CD8-positive, alpha-beta memory T cell (primary cell): ENCODE measurements at places on chromosomes 7 and 10. TPM values are rescaled to one million over a fixed set of nuclear protein-coding genes. Genes with fewer than 3 reads are reported as not detected.

- no peak for DNase-seq
Observed at GRCh38 chr7:135938563-135938962, 38.6 kb downstream of the MTPN start.

Gene FXYD4
- total RNA-seq, result not detected

GRCh38 chr7:40541336-40541735 is 406.5 kb downstream of the SUGCT start:
- no peak for DNase-seq

- no peak for DNase-seq
Observed at GRCh38 chr10:11993834-11994468, 48.7 kb downstream of the UPF2 start.

- no peak for DNase-seq
Observed at GRCh38 chr10:99979066-99979685, 30.6 kb downstream of the DNMBP start.

- DNase-seq, result no peak
Observed at GRCh38 chr7:112933598-112933997, 143.4 kb upstream of the TMEM168 start.

GRCh38 chr7:16838386-16838785 is 33.6 kb upstream of the AGR2 start:
- no peak for DNase-seq

DNA sequence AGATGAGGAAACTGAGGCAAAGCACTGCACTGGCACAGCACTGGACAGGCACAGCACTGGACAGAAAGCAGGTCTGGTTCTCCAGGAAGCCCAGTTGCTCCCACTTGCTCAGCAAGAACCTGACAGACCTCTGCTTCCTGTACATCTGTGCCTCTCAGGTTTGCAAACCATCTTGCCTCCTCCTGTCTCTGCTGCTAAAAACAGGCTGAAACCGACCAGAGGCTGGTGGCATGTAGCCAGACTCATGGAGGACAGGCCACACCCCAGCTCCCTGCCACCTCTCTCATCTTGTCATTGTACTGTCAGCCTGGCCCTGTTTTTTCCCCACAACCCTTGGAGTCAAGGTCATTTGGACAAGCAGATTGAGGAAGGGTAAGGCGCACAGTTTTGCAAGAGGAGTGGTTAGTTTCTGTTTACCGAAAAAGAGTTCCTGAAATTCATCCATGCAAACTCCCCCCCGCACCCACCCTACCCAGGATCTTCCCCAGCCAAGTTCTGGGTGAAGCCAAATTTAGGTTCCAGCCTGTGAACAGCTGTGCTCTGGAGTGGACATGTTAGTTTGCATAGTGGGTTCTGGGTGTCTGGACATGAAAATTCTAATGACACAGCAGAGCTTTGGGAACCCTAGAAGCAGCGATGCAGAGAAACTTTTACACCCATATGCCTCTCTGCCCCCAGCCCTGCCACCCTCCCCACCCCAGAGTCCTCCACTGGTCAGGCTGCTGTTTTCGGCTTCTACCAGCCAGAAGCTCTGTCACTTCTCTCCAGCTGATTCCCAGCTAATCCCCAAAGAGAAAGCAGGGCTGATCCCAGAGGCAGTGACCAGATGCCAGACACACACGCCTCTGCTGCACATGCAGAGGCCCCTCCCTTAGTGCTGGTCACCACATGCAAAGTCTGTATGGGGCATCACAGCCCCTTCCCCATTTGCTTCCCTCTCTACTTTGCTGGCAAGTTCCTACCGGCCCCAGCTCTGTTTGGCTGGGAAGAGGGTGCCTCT is 8.5 kb upstream of the C10orf105 start:
- peak; percentile 65 for DNase-seq

Gene CYP2C18
- 0.13 TPM for total RNA-seq

DNA sequence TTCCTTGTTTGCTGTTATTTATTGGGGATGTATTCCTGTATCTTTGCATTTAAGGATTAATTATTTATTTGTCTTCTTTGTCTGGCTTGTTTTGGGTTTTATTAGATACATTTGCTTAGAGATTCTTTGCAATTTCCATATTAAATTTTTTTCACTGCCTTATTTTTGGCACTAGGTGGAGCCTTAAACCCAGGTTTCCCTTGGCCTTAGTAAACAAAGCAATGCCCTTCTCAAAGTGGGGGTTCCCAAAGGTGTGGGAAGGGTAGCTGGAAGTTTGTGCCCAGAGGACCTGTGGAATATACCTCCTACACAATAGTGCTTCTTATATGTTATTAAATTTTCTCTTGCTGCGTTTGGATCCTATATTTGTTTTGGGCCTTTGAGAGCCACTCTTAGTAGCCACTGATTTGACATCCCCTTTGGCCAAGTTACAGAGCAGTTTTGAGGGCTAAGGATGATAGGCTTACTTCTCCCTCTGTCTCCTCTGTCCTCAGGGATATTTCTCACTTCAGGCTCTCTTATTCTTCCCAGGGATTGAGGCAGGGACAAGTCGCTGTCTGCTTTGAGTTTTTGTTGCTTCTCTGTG is 162.3 kb downstream of the ITGB1 start:
- no peak for DNase-seq

Gene TMEM270
- not detected for total RNA-seq

Gene ARHGAP22
- total RNA-seq, result not detected

GRCh38 chr7:155341463-155341983 is 43.8 kb downstream of the INSIG1 start:
- DNase-seq, result no peak

Gene ZNF277
- total RNA-seq, result 14.7 TPM

Gene ZNF365
- total RNA-seq, result 0.93 TPM

GRCh38 chr7:98949336-98950044 is 71.2 kb downstream of the TRRAP start:
- DNase-seq, result no peak

GRCh38 chr7:151706277-151707104 is 170.4 kb downstream of the PRKAG2 start:
- DNase-seq, result no peak

- no peak for DNase-seq
Observed at GRCh38 chr7:30164567-30164966, 29.8 kb downstream of the MTURN start.

Gene FANK1
- 0.44 TPM for total RNA-seq

GRCh38 chr10:71584902-71585563 is 134.5 kb downstream of the C10orf105 start:
- no peak for DNase-seq

Gene CLRN3
- total RNA-seq, result not detected

DNA sequence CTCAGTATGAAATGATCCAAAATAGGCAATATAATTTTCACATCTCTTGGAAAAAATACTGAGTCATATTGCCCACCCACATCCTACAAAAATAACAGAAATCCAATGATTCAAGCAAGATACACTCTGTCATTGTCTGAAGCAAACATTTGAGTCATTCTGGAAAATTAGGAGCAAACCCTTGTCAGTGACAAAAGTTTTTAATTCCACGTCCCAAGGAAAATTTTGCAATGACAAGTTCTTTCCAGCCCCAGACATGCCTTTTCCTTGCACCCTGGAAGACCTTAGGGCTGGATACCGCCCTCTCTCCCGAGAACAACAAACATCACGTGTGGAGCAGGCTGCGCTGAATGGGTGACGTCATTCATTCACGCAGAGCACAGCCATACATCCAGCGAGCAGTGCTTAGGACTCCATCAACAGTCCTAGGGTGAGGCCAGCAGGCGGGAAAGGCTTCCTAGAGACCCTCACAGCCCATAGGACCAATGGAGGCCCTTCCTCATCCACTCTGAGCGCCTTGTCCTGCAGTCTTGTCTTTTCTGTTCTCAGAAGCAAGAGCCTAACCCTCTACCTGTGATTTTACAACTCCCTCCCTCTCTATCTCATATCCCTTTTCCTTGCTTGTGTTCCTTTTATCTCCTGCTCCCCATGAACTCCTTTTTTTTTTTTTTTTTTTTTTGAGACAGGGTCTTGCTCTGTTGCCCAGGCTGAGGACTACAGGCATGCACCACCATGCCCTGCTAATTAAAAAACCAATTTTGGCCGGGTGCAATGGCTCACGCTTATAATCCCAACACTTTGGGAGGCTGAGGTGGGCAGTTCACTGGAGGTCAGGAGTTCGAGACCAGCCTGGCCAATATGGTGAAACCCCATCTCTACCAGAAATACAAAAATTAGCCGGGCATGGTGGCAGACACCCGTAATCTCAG is 23.5 kb upstream of the KDM7A start:
- DNase-seq, result no peak

DNA sequence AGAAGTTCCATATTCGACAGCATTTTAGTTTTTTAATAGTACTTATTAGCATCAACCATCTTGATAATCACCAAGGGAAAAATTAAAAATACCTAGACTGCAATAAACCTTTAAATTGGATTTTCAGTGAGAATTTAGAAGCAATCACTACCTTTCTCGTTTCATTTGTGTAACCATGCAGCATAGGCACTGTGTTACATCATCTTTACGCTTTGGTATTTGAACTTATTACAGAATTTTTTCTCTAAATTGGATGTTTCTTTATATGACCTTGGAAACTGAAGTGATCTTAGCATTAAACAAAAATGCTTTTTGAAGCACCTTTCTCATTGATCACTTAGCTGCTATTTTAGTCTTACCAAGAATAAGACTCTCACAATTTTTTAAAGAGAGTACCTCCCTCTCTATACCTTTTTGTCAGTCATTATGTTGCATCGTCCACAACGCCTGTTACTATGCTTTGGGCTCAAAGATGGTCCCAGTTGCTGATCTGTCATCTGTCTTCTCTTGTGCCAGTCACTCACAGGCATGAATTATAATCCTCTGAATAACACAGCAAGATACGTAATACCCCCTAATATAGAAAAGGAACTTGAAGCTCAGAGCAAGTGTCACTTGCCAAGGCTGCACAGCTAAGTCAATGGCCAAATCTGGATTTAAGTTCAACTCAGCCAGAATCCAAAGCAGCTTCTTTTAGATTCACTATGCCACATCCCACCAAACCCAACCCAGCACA is 19.6 kb upstream of the ASCC1 start:
- DNase-seq, result no peak

Gene MALRD1
- total RNA-seq, result not detected

GRCh38 chr7:150449206-150449952 is 1.1 kb upstream of the GIMAP8 start:
- DNase-seq, result peak; percentile 36

DNA sequence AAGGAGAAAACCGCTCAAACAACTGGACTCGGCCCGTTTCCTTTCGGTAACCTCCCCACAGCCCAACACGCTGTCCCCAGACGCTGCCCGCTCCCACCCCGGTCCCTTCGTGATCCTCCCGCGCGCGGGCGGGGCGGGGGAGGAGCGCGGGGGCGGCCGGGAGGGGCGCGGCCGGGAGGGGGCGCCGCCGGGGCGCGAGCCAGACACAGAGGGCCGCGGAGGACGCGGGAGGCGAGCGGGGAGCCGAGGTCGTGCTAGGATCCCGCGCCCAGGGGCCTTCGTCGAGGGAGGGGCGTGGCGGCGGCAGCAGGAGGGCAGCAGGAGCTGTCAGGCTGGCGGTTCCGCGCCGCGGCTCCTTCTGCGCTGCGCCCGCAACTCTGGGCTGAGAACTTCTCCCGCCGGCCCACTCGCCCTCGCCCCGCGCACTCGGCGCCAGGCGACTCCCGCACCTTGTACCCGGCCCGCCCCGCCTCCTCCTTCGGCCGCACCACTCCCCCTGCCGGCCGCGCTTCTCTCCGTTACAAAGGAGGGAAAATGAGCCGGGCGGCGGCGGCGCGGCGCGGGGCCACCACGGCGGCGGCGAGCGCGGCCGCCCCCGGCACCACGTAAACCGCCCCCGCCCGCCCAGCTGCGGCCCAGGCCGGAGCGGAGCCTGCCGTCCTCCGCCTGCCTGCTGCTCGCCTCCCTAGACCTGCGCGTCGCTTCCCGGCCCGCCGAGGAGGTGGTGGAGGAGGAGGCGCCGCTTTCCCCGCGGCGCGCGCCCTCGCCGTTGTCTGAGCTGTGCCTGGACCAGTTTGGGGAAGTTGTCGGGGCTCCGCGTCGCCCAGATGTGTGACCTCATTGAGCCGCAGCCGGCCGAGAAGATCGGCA is at the start of gene CDK14:
Gene CDK14 (plus strand): TSS at position 521 of the 870 bp plus-strand sequence. CDS start 307 bp downstream, at position 828.
- no peak for DNase-seq

Gene C10orf53
- total RNA-seq, result not detected

- DNase-seq, result no peak
Observed at GRCh38 chr10:112262546-112262945, 20.7 kb upstream of the TECTB start.

GRCh38 chr7:55996856-55997500 is 32.6 kb downstream of the NIPSNAP2 start:
- DNase-seq, result no peak

GRCh38 chr10:29174389-29174788 is 114.5 kb upstream of the LYZL1 start:
- DNase-seq, result no peak

- DNase-seq, result peak; percentile 71
Observed at GRCh38 chr10:69087590-69088470, at the start of gene SRGN. Gene SRGN (plus strand): TSS chr10:69088103. CDS start chr10:69088158, 55 bp downstream.

- DNase-seq, result no peak
Observed at GRCh38 chr10:84540022-84540616, 211.7 kb downstream of the CCSER2 start.

- no peak for DNase-seq
Observed at GRCh38 chr7:127752829-127753228, 100.8 kb downstream of the SND1 start.

DNA sequence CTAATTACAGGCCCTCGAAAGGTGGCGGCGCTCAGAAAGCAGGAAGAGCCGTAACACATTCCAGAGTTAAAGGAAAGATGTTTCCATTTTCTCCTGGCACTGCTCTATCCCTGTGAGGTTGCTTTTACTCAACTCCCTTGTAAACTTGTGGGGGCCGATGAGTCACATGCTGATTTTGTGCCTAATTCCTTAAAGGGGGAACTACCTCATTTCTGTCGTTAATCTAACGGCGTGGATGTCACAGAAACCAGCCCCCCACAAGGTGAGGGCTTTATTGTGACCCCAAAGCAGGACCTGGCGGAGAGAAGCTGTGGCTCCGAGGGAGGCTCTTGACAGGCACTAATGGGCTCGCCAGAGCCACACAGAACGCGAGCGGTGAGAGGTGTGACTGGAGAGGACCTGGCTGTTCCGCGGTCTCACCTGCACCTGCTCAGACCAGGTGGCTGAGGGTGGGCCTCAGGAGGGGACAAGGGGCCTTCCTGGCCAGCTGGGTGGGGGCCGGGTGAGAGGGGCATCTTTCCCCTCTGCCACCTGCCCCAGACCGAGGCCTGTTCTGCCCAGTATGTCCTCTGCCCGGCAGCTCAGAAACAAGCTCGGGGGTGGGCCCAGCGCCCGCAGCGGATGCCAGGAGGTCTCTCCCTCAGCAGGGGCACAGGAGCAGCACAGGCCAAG is 50.9 kb downstream of the CALML3 start:
- DNase-seq, result peak; percentile 26

Gene GRM3
- not detected for total RNA-seq

- DNase-seq, result no peak
Observed at GRCh38 chr10:36094096-36094495, 452.0 kb upstream of the FZD8 start.
